ENCODE measurements at places on chromosomes 7 and 10.

GRCh38 chr7:50389961-50390360, 60.2 kb downstream of the FIGNL1 start:
- DNase-seq, result no peak

DNA sequence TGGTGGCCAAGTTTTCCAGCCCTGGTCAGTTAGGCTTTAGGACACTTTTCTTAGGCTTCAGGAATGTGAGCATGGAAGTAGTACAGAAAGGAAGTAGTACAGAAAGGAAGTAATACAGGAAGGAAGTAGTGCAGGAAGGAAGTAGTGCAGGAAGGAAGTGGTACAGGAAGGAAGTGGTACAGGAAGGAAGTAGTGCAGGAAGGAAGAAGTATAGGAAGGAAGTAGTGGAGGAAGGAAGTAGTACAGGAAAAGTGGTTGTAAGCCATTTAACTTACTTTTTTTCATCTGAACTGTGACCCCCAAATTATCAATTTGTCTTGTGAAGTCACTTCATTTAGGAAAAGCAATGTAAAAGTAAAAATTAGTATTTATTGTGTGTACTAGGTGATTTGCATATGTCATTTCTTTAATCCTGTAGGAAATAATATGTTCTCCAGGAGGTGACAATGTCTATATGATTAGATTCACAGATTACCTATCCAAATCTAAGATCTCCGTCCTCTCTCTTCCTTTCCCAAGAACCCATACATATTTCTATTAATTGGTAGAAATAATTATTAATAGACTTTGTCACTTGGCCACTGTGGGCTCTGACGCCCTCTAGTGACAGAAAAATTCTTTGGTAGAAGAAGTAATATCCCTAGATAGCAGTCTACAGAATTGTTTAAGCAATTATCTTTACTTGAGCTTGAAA, 3.9 kb upstream of the FAS start:
- DNase-seq, result peak; percentile 31

DNA sequence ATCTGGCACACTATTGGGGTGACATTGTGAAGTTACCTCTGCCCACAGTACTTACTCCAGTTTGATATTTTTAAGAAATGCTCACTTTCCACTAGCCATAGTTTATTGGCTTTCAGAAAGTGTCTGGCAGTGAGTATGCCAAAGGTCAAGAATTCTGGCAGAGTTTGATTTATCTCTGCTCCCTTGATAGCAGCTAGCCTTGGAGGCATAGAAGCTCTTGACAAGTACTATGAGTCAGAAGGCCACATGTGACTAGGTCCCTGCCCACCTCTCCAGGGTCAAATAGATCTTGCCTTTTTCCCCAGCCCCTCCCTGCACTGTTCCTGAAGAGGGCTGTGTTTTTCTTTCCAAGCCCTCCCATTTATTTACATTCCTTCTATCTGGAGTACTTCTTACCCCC, 202.2 kb downstream of the AUTS2 start:
- peak; percentile 89 for DNase-seq

GRCh38 chr7:22572292-22572691, 72.3 kb upstream of the STEAP1B start:
- DNase-seq, result no peak

DNA sequence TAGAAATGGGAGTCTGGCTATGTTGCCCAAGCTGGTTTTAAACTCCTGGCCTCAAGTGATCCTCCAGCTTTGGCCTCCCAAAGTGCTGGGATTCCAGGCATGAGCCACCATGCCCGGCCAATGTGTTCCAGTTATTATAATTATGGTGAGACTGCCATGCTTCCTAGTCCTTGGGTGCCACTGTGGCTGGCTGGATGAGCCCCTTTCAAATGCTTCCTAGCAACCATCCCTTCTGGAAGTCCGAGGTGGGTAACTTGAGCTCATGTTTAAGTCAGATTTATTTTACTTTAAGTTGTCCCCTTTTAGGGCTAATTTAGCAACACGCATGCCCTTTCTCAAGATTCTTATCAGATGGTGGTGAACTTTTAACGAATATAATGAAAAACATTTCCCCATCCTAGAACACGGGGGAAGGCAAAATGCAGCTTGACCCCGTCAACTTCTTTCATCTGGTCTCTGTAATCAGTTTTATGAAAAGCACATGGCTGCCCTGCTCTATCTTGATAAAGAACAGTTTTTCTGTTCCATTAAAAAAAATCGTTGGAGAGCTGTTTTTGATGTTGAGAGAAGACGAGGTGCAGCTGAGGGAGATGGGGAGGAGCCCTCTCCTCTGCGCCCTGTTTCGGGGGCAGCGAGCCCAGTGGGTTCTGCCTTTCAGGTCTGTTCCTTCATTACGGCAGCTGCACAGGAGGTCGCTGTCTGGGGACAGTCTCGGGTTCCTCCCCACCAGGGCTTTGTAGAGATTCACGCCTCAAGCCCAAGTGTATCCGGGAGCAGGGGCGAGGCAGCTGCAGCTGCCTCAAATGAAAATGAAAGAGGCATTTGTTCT, 61.0 kb upstream of the MKI67 start:
- DNase-seq, result no peak

DNA sequence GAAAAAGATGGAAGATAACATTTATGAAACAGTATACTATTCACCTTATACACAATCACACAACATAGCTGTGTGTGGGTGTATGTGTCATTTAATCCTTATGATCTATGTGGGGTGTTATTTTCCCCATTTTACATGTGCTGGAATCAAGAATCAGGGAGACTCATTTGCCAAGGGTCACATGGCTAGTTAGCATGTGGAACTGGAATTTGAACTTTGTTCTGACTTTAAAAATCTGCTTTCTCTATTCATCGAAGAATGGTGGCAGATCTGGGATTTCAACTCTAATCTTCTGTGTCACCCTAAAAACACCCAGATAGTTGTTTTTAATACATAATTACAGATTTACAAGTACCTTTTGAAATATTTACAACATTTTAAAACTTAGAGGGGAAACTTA, 65.2 kb downstream of the ADAM22 start:
- DNase-seq, result no peak

- no peak for DNase-seq
Observed at GRCh38 chr7:38629651-38630510, 1.3 kb downstream of the AMPH start.

DNA sequence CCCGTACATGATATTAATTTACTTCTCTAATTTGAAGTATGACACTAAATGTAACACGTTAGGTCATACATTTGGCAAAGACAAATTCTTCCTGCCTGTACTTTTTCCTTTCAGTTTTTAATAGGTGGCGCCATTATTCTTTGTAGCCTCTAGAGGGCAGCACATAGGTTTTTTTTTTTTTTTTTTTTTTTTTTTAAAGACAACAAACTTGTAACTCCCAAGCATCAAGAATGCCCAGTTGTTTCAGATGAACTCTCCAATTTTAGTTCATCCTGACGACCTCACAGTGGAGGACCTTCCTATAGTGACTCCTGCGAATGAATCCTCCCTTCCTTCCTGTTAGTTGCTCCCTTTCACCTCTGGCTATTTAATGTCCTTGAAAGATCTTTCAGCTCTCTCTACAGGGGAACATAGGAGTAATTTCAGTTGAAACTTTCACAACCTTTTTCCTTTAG, 139.3 kb upstream of the HDAC9 start:
- peak; percentile 55 for DNase-seq

- DNase-seq, result no peak
Observed at GRCh38 chr7:93920496-93921182, 896 bp upstream of the GNG11 start.

DNA sequence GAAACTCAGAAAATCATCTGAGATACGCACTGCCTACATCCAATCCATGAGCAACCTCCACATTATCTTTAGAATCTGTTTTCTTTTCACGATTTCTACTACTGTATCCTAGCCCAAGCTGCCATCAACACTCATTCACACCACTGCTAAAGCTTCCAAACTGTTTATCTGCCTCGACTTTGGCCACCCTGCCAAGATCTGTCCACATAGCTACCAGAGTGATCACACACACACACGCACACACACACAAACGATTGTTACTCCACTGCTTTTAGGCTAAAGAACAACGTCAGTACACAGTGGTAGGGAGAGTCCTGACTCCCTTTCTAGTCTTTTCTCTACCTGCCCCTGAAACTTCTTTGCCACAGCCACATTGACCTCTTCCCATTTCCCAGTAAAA, 142.0 kb downstream of the CCDC71L start:
- no peak for DNase-seq

DNA sequence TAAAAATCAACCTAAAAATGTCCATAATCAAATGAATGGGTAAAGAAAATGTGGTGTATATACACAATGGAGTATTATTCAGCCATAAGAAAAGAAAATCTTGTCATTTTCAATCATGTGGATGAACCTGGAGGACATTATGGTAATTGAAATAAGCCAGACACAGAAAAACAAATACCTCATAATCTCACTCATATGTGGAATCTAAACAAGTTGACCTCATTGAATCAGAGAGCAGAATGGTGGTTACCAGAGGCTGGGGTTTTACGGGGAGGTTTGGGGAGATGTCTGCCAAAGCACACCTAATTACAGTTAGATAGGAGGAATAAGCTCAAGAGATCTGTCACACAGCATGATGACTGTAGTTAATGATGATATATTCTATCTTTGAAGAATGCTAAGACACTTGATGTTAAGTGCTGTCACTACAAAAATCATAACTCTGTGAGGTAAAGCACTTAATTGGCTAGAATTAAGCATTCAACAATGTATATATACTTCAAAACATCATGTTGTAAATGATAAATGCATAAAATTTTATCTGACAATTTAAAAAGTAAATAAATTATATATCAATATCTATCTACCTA, 39.1 kb upstream of the TNPO3 start:
- no peak for DNase-seq

DNA sequence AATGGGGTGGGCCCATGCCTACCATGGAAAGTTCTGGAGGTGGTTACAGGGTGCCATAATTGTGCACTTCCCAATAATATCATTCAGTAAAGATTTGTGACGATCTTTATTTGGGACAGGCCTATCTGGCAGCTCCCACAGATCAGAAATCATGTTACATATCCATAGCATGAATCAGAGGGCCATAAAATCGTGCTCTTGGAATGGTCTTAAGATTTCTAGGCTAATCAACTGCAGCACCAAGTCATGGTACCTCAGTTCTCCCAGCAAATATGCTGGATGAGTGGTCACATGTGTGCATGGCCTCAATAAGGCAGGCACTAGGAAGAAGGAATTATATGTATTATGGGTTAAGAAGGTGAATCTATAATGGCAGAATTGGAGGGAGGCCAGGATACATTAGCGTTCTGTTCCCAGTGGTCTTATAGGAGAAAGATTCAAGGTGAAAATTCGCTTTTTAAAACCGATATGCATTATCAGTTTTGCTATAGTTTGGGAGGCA, 134.7 kb downstream of the NRP1 start:
- no peak for DNase-seq

GRCh38 chr7:151025924-151026671, 1.8 kb upstream of the ATG9B start:
- DNase-seq, result peak; percentile 65

DNA sequence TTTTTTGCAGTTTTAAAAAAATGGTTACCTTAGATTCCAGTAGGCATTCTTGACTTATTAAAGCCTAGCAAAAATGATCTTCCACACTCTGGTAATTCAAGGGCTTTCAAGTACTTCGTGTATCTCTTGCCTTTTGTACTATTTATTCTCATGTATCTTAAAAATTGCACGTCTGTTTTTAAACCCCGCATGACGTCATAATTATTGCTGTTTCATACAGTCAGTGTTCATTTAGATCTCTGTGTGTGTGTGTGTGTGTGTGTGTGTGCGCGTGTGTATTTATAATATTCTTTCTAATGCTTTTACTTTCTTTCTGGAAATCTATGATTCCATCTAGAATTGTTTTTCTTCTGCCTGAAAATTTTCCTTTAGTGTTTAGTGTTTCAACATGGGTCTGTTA, 234.2 kb downstream of the CCSER2 start:
- DNase-seq, result no peak

GRCh38 chr10:110209454-110209925, 2.1 kb downstream of the MXI1 start:
- DNase-seq, result no peak

DNA sequence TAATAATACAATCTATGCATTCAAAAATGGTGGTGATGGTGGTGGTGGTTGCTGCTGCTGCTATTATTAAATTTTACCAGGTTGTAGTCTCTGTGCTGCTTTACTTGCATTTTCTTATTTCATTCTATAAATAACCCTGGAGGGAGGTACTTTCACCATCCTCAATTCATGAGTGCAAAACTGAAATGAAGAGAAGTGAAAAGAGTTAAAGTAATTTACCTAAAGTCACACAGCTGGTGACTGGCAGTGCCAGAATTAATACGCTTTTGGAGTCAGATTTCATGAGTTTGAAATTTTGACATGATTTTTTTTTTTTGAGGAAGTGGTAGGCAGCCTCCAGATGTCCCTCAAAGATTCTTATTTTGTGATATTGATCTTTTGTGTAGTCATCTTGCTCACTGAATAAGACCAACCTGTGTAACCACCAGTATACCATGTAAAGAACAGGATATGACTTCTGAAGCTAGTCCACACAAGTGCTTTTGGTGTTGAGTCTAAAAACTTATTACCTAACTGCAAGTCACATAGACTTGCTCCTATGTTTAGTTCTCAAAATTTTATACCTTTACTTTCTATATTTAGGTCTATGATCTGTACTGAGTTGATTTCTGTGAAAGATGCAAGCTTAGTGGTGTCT, 218.8 kb downstream of the ZWINT start:
- DNase-seq, result no peak

GRCh38 chr7:146894927-146895326, 778.3 kb downstream of the CNTNAP2 start:
- DNase-seq, result no peak

GRCh38 chr7:148865283-148865682, 18.8 kb downstream of the EZH2 start:
- DNase-seq, result no peak

- DNase-seq, result no peak
Observed at GRCh38 chr7:125563557-125563956, 633.9 kb upstream of the POT1 start.

DNA sequence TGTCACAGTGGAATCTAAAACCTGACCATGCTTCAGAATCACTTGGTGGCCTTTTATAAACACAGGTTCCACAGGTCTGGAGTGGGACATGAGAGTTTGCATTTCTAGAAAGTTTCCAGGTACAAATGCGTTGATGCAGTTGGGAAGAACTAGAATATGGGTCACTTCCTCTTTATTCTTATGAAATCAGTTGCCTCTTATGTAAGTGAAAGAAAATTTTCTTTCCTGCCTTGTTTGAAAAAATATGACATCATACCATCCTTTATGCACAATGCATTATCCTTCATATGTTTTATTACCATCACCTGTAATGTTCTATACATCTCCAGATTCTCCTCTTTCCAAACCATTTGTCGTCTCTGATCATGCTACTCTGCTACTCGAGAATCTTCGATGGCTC, 44.0 kb downstream of the PLXNA4 start:
- DNase-seq, result no peak

GRCh38 chr10:118692872-118693271, 61.9 kb downstream of the CACUL1 start:
- DNase-seq, result peak; percentile 66

DNA sequence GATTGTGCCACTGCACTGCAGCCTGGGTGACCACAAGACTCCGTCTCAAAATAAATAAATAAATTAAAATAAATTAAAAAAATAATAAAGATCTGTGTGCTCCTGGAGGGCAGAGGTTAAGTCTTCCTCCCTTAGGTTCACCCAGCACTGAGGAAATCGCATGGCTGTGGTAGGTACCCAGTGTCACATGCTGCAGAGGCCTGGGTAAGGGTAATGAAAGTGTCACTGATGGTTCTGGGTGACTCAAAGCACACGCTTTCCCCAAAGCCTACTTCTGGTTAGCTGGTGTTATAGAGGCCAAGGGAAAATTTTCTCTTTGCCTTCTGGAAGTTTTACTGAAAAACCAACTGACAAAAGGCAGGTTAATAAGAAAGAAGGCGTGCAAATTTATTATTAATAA, 88.8 kb upstream of the ITGB1 start:
- DNase-seq, result no peak

GRCh38 chr7:100867040-100867775, at the start of gene TRIP6:
Gene TRIP6, plus strand, starts transcription at chr7:100867387. Its CDS starts 111 bp downstream, at chr7:100867498.
- peak; percentile 95 for DNase-seq

Measured in A172 (cell line).